ENCODE measurements at places on chromosomes 4 and X.

GRCh38 chrX:136588036-136588435 lies 56.0 kb downstream of the VGLL1 start:
- DNase-seq = no peak

GRCh38 chrX:134315866-134316265 lies 78.9 kb downstream of the CCDC160 start:
- no peak for DNase-seq

GRCh38 chrX:19566359-19567222 lies 51.3 kb upstream of the MAP3K15 start:
- peak; percentile 10 for DNase-seq

DNA sequence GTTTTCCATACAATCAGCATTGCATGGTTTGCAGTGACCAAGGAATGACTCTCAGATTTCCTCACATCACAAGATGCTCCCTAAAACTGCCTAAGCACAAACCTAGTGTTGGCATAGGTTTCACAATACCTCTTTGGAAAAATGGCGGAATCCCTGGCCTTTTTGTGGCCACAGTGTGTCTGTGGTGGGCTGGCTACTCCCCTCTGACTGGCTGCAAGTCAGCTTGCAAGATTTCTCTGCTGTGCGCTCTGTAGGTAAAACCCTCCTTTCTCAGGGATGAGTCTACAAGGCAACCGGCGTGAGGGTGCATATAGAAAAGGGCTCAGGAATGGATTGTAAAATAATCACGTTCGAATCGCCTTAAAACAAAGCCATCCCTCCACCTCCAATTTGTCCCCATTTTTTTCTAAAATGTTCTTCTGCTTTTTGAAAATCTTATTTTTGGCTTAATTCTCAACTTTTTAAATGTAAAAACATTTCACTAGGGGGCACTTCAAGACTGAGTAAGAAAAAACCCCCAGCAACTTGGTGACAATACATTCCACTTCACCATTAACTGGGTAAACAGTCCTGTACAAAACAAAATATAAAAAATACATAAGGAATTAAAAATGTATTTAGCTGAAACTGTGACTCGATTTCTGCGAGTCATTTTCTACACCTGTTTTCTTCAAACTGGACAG lies 235.6 kb downstream of the STIM2 start:
- DNase-seq = no peak

GRCh38 chr4:34486461-34487363 lies 1757.6 kb downstream of the ARAP2 start:
- no peak for DNase-seq

- no peak for DNase-seq
These were observed 9.3 kb upstream of the GPRIN3 start for GRCh38 chr4:89316931-89317366.

DNA sequence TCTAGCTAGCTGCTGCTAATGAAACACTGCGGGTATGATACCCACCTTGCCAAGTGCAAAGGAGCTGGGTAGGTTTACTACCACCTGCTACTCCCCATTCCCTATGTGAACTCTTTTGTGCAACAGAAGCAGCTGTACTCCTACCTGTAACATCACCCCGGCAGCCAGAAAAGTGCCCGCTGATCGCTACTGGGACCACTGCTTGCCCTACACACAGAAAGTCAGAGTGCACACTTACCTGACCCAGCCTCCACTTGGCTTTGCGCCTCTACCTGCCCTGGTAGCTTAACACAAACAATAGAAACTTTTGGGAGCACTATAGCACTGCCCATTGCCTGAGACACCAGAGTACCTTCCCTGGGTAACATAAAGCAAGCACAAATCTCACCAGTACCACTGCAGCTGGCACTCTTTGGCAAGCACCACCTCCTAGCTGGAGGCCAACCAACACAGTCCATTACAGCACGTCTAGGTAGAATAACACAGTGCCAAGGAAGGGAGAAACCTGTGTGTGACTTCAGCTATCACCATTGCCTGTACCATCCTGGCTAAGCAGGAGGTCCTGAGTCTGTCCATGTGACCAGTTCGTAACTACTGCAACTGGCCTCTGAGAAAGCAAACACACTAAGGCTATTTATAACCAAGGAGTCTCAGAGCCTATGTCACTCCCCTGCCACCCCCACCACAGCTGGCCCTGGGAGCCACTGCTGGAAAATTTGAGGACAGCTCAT lies 80.1 kb downstream of the CENPC start:
- DNase-seq = no peak

DNA sequence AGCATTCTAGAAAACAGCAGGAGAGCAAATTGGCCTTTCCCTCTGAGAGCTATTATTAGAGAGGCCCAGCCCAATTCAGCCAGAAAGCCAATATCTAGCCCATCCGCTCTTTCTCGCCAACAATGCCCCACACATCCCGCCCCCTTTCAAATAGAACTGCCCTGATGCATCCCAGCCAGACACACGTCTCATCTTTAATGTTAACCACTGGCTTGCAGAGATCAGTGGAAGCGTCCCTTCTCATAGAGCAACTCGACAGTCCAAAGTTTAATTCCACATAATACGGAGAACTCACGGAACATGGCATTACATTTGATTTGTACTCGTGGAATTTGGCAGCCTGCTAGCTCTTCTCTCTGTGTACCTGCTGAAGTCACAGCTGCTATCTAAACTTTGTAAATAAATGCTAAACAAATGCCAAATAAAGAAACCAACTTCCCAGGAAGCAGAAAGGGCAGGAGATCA lies 304.4 kb downstream of the DHX15 start:
- no peak for DNase-seq

GRCh38 chrX:52271206-52271605 lies 86.5 kb downstream of the MAGED4 start:
- DNase-seq = no peak

DNA sequence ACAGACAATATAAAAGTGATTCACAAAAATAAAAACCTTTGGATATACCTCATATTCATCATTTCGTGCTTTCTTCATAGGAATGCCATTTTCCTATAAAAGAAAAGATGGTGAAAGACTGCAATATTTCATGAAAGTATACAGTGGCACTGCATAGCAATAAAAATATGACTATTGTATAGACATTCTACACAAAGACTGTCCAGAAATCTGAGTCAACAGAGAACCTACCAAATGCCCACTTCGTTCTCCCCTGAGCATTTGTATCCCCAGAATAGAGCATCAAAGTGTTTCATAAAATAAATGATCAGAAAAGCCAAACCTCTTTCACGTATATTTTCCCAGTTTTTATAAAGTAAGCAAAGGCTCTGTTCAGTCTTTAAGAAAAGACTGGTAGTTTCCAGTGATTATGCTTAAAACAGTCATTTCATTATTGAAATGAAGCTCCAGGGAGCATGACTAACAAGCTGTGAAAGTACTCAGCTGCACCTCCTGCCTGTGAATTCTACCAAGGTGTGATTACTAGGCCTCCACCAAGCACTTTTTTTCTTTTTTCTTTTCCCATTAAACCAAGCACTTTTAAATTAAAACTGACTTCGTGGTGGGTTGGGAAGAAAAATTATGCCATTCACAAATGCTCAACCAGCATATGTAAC lies 20.2 kb downstream of the PPA2 start:
- DNase-seq = no peak

DNA sequence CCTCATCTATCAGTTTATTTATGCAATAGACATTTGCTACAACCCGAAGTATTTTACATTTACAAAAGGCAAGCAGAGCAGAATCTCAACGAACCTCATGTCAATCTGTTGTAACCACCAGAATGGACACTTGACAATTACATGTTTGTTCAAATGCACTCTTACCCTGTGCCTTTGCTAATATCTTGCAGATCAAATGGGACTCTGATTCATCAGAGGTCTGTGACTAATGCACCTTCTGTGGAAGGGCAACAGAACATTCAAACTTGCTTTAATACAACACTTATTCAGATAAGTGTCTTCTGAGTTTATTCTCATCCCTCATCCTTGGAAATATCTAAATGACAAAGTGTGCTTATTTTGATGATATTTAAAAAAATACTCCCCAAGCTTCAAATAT lies 644.7 kb upstream of the PCDH10 start:
- DNase-seq = no peak

DNA sequence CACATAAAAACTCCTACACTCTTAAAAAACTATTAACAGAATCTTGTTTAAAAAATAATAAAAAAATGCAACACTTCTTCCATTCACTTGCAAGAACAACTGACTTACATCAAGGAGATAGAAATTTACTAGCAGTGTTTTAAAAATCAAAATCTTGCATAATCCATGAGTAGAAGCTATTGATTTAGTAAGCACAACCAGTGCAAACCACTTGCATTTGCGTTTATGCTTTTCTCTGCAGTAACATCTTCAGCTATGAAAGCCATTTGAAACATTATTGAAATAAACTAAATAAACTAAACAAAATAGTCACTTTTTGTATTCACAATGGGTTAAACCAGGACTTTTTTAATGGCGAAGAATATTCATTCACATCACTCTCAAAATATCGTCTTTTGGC lies 389.2 kb upstream of the EMCN start:
- DNase-seq = no peak

GRCh38 chrX:44245733-44246132 lies 97.7 kb downstream of the EFHC2 start:
- DNase-seq = no peak

- no peak for DNase-seq
These were observed 396.0 kb downstream of the PDGFC start for GRCh38 chr4:156575430-156576073.

DNA sequence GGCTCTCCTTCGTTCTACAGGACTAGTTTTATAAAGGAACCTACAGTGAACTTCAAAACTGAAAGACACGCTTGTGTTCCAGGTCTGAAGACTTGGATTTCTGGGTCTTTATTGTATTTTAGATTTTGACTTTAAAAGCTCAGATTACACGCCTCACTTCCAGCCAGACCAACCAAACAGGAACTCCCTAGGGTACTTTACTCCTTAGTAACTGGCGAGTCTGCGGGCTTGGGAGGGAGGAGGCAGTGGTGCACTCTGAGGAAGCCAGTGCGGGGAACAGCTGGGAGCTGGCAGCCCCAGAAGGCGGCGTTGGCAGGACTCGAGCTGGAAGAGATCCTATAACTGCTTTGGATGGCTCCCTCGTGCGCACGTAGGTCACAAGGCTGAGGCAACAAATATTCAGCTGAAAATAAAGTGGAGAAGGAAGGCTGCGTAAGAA lies 391 bp upstream of the PHKA1 start:
- DNase-seq = peak; percentile 32

DNA sequence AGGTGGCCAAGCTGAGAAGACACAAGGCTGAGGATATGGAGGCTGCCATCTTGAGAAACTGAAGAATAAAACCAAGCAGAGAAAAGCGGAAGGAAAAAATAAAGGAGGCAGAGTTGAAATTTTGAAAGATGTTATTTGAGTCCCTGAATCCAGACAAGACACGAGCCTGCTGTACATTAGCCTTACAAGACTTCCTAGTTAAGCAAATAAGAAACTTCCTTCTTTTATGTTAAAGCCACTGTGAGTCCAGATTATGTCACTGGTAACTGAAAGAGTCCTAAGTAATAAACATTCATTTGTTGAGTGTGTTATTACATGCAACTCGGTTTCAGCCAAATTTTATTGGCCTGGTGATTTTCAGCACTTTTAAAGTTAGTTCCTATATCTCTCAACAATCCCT lies 30.4 kb downstream of the DRD5 start:
- no peak for DNase-seq

DNA sequence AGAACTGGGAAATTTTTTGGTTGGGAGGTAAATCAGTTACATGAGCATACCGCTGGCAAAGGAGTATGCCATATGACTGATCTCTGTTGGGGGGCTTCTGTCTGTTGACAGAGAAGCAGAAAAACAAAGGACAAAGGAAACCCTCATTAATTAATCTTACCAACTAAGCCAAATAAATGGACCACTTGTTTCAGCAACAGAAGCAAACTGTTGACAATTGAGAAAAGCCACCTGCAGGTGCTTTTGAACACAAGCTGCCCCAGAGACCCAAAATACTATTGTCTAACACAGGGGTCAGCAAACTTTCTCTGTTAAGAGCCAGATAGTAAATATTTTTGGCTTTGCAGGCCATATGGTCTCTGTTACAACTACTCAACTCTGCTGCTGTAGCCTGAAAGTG lies 7.0 kb upstream of the FRYL start:
- DNase-seq = no peak

DNA sequence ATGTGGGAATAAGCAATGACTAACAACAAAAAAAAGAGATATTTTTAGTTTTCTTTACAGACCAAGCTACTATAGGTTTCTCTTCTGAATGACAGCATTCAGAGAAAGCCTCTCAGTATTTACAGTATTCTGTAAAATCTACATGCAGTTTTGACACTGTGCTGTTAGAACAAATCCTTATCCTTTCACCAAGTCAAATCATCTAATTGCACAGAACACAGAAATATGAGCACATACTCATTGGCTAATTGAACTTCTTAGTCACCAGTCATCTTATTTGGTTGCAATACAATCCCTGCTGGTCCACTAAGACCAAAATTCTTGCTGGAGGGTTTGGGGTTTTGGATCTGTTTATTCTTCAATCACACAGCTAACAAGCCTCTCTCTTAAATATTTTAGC lies 5.7 kb downstream of the ACOT9 start:
- DNase-seq = no peak

DNA sequence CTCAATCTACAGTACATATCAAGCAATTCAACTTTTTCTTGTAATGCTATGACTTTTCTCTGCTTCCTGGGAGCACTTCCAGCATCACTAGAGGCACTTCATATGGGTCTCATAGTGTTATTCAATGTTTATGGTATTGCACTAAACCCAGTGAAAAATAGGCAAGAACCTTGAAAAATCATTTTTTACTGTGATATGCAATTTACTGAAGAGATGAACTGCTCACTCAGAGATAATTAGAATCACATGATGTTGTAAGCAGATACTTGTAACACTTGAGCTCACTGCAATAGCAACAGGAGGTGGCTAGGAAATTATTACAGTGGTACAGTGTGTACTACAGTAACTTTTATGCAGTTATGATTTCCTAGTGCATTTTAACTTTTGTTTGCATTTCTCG lies 93.3 kb downstream of the RASGEF1B start:
- no peak for DNase-seq

DNA sequence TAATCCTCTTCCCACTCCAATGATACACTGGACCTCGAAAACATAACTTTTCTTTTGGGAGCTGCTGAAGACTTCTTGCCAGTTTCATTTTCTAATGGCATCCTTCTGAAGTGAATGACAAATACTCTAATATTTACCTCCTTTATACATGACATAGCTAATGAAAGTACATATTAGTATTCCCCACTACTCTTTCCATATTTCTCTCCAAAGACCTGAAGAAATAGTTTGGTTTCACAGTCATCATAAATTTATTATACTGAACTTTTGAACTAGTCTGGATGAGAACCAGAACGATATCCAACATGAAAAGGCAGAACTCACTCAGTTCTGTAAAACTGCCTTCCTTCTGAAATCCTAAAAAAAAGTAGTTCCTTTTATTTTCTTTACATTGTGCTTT lies 139.1 kb downstream of the GPC3 start:
- DNase-seq = no peak

GRCh38 chr4:112093636-112094202 lies 51.5 kb upstream of the FAM241A start:
- no peak for DNase-seq

Measured in DMS79 (cell line).